ENCODE measurements at places on chromosomes 6 and 20.

- no peak for DNase-seq
Measured at GRCh38 chr6:135212935-135213334, 31.8 kb downstream of the MYB start.

- DNase-seq: no peak
Measured at GRCh38 chr20:31972471-31973021, 4.6 kb downstream of the XKR7 start.

GRCh38 chr6:63740709-63741108 lies 105.1 kb downstream of the PHF3 start:
- DNase-seq: no peak

DNA sequence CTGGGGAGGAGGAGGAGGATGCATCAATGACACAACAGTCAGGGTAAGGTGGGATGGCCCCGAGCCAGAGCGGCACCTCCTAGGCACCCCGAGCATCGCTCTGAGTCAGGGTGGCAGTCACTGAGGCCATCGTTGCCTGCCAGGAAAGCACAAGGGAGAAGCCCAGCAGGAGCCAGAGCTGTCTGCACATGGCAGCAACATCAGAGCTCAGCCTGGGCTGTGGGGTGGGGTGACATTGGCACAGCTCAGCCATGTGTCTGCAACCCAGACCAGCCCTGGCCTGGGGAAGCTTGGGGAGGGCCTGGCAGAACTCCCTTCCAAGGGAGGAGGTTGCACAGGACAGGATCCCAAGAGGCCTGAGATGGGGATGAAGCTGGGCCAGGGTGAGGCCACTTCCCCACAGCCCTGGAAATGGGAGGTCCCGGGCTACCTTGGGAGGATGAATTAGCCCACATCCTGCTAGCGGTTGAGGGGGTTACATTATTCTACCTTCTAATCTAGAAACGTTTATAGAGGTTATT lies 255.6 kb downstream of the MAFB start:
- no peak for DNase-seq

DNA sequence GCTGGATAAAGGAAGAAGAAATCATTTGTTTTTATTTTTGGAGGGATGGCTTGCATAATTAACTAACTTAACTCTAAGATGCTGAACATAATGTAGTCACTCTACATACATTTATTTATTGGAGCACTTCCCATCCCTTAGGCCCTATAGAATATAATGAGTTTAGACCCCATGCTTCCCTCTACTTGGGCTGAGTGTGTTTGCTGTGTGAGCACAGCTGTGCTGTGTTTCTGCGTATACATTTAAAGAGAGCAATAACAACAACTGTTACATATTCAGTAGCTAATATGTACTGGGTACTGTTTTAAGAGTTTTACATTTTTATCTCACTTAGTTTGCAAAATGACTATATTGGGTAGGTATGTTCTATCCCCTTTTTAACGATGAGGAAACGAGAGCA lies 736.6 kb upstream of the NRSN1 start:
- no peak for DNase-seq

GRCh38 chr20:25055711-25056495 lies 2.0 kb downstream of the ACSS1 start:
- no peak for DNase-seq

DNA sequence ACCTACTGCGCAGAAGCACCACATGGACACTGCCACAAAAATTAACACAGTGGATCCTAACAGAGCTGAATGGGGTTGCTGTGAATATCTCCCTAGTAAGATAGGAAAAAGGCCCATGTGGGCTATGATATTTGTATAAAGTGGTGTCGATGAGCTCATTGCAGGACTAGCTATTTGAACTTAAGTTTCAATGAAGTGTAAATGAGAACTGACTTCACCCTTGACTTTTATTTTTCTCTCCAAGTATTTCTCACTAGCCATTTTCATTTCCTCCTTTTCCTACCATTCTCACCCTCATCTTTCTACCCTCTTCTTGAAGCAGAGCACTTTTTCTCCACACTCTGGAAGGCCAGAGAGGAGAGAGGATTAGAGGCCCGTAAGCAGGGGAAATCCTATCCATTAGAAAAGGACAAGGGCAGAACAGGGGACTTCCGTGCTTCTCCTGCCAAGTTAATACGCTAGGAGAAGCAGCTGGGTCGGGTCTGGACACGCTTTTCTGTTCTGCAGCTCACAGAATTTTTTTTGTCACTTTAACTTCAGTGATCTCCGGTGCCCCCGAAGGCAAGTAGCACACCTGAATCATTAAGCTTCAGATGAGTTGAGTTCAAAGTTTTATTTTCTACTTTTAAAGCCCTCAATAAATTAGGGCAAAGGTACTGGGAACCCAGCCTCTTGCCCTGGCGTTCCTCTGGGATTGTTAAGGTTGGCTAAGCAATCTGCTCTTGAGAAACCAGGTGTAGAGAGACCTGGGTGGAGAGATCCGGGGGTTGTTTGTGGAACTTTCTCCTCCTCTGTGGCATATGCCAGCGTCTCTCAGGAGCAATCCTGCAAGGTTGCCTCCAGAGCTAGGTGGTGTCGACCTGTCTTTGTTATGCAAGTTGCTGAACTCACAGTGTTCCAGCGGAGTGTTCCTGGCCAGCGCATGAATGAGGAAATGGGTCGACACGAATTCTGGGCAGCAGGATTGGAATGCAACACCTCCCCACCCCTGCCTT lies 56.2 kb upstream of the ARID1B start:
- peak; percentile 87 for DNase-seq

DNA sequence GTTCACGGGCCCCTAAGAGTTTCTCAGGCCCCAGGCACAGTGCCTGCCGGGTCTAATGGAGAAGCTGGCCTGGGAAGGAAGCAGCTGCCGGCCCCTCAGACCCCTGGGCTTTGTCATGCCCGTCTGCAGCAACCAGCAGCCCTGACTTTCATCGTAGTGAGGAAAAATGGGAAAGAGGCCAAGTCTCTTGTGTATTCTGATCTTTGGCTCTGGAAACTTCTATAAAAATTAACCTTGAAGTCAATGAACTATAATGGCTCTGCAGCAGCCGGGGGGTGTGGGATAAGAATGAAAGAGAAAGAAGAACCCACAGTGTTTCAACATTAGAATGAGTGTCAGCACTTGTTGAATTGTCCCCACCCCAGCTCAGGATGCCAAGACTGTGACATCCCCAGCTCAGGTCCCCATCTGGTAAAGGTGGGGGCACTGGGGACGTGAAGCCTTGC lies 12.9 kb downstream of the TGM2 start:
- DNase-seq: peak; percentile 71

DNA sequence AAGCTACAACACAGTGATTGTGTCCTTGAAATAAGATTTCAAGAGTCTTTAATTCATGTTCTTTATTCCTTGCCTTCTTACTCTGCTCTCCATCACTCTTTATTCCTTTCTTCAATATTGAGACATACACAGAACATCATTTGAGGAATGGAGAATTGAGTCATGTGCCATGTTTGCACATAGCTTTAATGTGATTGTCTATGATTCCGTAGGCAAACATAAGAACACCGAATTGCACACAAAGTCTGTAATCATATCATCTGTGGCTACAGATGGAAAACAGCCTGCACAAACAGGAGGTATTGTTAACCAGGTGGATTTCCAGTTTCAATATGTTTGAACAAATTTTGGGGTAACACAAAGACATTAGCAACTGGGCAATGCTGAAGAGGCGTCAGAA lies 571.6 kb upstream of the GJE1 start:
- DNase-seq: no peak

DNA sequence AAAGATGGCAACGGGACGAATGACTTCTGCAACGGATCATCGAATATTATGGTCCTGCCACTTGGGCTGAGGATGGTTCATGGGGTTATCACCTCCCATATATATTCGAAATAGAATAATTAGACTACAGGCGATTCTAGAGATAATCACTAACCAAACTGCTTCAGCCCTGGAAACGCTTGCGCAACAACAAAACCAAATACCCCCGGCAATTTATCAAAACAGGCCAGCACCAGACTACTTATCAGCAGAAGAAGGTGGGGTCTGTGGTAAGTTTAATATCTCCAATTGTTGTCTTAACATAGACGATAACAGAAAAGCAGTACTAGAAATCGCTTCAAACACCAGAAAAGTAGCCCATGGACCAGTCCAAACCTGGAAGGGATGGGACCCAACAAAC lies 31.0 kb upstream of the ULBP3 start:
- DNase-seq: no peak

- no peak for DNase-seq
Measured at GRCh38 chr20:44532259-44532980, 10.6 kb upstream of the SERINC3 start.

DNA sequence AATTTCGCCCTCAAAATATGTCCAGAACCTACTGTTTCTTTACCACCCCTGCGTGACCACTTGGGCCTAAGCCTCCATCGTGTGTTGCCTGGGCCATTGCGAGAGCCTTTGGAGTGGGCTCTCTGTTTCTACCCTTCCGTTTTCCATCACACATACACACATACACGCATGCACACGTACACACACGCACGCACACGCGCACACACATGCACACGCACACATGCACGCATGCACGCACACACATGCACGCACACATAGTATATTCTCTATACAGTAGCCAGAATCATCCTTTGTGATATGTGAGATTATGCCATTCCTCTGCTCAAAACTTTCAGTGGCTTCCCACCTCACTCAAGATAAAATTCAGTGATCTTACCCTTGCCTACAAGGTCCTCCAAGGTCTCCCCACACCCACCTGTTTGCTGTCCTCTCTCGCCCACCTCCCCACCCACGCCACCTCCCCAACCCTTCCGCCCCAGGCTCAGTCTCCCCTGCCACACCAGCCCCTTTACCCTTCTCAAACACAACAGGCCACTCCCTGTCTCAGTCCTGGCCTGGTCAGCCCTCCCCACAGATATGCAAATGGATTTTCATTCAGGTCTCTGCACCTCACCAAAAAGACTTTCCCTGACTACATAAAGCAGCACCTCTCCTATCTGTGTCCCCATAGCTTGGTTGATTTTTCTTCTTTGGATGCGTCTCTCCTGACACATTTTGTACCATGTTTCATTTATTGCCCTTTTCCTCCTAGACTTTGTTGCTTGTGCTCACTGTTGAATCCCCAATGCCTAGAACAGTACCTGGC lies 559.6 kb downstream of the CD83 start:
- no peak for DNase-seq

GRCh38 chr6:34656378-34657036 lies 40.1 kb downstream of the ILRUN start:
- DNase-seq: no peak

- no peak for DNase-seq
Measured at GRCh38 chr6:113959235-113959634, 11.7 kb downstream of the HDAC2 start.

GRCh38 chr6:110822249-110822648 lies 7.0 kb upstream of the CDK19 start:
- DNase-seq: peak; percentile 73

DNA sequence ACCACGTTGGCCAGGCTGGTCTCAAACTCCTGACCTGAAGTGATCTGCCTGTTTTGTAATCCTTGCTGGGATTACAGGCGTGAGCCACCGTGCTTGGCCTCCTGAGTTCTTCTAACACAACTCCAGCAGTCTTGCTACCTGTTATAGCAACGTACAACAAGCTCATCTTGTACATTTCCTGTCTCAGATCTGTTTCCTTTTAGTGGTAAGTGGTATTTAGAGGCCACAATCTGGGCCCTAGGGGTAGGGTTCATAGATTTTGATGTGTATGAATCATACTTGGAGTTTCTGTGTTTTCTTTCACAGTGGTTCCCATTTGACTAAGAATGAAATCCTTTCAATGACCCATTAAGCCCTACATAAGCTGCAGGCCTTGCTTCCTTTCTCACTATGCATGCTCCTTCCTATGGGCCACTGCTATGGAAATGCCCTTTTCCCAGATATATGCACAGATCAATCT lies 27.1 kb upstream of the SYNCRIP start:
- no peak for DNase-seq

GRCh38 chr6:139568151-139568955 lies 193.9 kb upstream of the CITED2 start:
- no peak for DNase-seq

GRCh38 chr6:131729550-131729949 lies 18.7 kb upstream of the CTAGE9 start:
- no peak for DNase-seq

GRCh38 chr6:139249395-139249794 lies 42.4 kb downstream of the TXLNB start:
- no peak for DNase-seq

DNA sequence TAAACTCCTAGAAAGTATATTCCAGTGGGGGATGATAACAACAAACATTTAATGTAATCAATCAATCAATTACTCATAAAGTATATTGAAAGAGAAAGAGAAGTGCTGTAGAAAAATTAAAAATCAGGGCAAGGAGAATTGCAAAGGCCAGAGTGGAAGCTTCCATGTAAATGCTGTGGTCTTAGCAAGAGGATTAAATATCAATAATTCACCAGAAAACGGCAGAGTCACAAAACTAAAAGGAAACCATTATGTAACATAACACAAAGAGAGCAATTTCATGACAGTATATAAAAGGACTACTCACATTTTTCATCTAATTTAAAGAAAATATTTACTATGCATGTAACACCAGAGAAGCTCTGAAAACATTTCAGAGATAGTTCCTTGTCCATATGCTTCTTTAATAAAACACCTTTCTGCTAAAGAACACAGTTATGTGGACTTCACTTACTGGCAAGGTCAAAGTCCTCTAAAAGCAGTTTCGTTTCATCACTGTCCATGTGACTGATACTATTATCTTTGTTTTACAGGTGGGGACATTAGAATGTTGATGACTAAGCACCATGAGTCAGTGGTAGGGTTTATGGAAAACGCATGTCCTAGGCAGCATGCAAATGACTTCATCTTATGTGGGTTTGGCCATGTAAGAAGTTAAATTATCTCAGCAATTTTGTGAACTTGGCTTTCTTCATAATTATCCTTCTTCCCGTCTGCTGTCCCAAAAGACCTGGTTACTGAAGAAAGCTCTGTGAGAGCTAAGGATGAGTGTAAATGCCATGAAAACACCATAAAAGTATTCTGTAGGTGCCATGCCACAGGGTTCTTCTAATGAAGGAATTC lies 185.8 kb upstream of the TENT5A start:
- no peak for DNase-seq

DNA sequence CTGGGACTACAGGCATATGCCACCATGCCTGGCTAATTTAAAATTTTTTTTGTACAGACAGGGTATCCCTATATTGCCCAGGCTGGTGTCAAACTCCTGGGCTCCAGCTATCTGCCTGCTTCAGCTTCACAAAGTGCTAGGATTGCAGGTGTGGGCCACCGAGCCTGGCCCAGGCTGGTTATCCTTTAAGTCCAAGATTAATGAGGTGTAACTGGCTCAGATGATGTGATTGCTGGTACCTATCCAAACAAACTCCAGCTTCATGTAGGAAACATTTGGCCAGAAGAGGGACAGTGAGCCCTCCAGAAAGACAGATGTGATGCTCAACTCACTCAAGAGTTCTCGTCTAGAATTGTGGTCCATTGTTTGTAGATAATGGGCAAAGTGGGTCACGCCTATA lies 9.2 kb upstream of the ZNF318 start:
- DNase-seq: no peak

DNA sequence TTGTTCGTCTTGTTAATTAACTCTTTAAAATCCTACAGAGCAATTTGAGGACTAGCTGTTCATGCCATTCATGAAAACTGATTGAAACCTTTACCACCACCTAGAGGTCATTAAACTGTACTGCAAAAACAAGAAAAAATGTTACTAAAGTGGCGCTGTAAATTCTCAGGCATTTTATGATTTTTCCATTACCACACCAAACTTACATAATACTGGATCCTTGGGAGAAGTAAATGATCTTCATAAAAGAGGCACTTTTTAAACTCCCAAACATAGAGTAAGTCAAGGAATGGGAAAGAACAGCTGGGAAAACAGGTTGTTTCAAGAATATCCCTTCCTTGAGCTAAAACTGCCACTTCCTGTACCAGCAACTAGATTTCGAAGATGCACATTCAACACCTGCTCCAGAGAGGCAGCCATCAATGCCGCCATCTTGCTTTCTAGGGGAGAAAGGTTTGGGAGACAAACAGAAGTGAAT lies 54.3 kb downstream of the MYLIP start:
- no peak for DNase-seq
